GDM1 (cell line): ENCODE measurements at places on chromosomes 1 and 21.

DNA sequence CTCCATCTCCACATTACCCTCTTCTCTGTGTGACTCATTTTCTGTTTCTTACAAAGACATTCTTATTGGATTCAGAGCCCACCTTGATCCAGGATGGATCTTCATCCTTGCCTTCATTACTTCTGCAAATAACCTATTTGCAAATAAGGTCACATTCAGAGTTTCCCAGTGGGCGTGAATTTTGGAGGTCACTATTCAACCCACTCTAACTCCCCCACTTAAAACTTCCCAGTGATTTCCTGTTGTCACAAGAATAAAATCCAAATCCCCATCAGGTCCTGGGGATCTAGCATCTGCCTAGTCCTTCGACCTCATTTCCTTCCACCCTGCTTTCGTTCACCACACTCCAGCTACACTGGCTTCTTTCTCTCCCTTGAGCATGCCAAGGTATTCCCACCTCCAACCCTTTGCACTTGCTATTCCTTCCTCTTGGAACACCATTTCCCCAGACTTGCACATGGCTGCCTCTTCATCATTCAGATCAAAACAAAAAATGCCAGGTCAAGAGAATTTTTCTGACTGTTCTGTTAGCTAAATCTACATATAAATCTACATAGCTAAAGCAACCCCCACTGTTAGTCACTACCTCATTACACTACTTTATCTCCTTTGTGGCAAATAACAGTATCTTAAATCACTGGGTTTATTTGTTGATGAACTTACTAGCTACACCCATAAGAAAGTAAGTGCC is 187.2 kb downstream of the TOMM20 start:
- DNase-seq, result no peak

- no peak for DNase-seq
Observed at GRCh38 chr1:200364831-200365230, 45.0 kb downstream of the ZNF281 start.

GRCh38 chr1:200919386-200919785 is 24.7 kb downstream of the INAVA start:
- DNase-seq, result no peak

DNA sequence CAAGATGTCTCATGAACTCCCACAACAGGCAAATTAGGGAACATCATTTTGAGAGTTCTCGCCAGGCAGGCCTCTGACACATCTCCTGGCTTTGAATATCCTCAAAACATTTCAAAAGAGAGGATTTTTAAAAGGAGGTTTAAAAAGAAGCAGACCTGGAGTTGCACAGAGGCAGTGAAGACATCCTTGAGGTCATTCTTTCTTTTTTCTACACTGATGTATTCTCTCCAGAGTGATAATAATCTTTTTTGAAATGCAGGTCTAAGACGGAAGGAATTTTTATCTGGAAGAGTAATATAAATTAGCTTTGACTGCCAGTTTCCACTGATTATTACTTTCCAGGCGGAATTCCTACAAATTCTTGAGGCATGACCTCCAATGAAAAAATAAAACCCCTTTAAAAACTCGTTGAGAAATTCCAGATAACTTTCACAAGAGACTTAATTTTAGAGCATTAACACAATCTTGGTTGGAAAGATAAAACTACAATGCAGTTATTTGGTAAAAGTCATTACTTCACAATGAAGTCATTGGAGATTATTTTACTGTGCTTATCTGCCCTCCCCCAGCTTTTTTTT is 125.0 kb downstream of the LYPLAL1 start:
- no peak for DNase-seq

DNA sequence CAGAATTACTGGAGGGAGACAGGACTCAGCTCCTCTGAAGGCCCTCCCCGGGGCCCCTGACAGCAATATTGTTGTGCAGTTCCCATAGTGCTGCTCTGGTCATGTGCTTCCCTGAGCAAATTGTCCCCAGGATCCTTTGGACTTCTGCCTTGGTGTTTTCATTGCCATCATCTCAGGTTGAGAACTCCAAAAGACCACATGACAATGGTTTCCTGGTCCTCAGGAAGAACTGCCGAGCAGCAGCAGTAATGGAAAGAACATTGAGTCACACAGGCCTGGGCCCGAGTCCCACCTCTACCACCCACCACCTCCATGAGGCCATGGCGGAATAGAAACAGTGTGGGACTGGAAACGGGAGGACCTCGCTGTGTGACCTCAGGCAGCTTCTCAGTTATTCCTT is 6.3 kb upstream of the CTTNBP2NL start:
- DNase-seq, result no peak

DNA sequence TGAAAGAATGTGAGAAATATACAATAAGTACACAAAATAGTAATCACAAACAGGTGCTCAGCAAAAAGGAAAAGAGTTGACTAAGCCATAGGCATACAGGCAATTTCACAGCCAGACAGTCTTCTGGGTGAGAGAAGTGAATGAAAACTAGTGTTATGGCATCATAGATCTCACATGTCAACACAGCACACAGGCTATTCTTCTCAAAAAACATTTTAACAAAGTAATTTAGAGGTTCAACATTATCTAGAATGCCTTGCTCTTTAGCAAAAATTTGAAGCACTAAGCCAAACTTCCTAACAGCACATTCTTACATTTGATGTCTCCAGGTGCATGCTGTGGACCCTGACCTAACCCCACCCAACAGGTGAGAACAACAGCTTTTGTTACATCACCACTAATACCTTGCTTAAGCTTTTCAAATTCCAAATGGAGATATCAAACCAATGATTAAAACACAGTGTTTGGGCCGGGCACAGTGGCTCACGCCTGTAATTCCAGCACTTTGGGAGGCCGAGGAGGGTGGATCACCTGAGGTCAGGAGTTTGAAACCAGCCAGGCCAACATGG is 30.5 kb downstream of the OTUD7B start:
- DNase-seq, result no peak

GRCh38 chr1:229098903-229099578 is 171.9 kb upstream of the RAB4A start:
- DNase-seq, result no peak

DNA sequence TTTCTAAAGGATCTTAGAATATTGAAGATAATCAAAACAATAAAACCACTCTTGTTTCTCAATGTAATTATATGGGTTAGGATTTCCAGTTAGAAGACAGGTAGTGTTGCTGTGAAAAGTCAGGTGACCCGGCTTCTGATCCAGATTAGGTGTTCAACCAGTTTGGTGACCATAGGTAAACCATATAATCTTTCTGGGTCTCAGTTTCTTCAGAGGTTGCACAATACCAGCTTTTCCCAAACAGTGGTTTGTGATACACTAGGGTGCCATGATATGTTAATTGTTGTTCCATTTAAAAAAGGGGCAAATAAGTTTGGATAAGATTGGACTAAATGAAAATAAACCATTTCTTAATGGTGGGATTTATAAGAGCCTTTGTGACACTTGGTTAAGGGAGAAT is 64.5 kb upstream of the DMRTA2 start:
- no peak for DNase-seq

DNA sequence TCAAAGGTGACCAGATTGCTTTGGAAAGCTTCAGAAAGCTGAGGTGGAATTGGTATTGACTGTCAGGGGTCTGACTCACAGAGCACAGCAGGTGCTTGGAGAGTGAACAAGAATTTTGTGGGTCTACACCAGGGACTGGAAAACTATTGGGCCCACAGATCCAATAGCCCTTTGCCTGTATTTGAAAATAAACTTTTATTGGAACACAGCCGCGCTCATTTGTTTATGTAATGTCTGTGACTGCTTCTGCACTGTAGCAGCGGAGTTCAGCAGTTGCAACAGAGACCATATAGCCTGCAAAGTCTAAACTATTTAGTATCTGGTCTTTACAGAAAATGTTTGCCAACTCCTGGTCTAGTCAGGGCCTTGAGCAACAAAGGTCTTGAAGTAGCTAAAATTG is 315.6 kb downstream of the NFIA start:
- no peak for DNase-seq

GRCh38 chr1:233777566-233777965 is 126.9 kb upstream of the SLC35F3 start:
- DNase-seq, result no peak

DNA sequence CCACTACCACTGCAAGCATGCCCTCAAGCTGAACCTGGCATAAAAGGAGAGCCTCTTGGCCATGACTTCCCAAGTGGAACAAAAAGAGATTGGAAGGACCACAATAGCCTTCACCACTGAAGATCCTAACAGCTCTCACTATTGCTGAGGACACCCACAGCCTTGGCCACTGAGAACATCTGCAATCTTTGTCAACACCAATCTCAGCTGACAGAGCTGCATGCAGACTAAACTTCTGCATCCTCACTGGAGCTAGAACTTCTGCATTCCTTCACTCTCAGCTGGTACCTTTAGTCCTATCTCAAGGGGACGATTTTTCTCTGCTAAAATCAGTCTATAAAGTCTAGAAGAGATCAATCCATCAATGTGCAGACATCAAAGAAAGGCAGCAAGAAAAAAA is 8.3 kb upstream of the FCRL2 start:
- no peak for DNase-seq

- no peak for DNase-seq
Observed at GRCh38 chr1:46171871-46172270, 3.0 kb upstream of the TSPAN1 start.

DNA sequence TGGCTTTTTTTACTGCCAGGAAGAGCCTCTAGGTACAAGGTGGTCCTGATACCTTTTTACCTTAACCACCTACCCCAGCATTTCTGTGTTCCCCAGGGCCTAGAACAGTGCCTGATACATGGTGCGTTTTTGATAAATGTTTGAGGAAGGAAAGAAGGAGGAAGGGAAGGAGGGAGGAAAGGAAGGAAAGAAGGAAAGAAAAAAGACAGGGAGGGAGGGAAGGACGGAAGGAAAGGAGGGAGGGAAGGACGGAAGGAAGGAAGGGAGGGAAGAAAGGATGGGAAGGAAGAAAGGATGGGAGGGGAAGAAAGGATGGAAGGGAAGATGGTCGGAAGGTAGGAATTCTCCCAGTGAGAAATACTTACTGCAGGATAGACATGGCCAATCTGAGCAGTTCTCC is 12.0 kb upstream of the MAGOH start:
- no peak for DNase-seq

DNA sequence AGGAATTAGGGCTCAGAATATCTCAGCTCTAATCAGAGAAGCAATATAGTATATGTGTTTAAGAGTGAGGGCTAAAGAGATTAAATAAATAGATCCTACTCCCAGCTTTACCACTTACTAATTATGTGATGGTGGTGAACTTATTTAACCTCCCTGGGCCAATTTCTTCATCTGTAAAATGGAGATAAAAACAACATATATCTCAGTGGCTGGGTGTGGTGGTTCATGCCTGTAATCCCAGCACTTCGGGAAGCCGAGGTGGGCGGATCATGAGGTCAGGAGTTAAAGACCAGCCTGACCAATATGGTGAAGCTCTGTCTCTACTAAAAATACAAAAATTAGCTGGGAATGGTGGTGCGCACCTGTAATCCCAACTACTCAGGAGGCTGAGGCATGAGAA is 135.2 kb downstream of the SLC44A5 start:
- no peak for DNase-seq

DNA sequence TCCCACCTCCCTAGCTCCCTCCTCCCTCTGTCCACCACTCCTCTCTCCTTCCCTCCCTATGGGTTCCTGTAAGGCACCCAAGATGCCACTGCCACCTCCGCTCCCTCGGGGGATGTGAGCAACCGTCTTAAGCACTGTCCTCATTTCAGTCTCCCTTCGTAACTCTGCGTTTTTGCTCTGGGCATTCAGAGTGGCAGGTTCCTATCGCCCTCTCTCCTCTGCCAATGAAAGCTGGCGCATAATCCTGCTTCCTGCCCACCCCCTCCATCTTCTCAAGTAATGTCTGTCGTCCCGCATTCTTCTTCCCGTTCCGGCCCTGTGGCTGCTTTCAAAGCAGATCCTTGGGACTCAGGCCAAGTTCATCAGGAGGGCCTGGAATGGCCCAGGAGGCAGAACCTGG is 253.9 kb upstream of the TMEM51 start:
- DNase-seq, result no peak

DNA sequence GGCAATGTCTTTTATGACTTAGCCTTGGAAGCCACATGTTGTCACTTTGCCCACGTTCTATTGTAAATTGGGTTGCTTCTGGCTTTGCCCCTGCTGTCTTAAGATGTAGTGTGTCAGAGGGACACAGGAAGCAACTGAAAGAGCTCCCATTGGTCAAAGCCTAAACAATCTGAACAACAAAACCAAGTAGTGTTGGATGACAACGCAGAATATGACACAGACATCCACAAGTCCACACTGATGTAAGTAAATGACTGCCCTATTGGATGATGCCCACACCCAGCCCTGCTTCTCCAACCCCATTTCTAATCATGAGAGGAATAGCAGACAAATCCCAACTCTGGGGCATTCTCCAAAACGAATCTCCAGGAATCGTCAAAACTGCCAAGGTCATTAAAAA is 50.7 kb downstream of the ELF3 start:
- no peak for DNase-seq

DNA sequence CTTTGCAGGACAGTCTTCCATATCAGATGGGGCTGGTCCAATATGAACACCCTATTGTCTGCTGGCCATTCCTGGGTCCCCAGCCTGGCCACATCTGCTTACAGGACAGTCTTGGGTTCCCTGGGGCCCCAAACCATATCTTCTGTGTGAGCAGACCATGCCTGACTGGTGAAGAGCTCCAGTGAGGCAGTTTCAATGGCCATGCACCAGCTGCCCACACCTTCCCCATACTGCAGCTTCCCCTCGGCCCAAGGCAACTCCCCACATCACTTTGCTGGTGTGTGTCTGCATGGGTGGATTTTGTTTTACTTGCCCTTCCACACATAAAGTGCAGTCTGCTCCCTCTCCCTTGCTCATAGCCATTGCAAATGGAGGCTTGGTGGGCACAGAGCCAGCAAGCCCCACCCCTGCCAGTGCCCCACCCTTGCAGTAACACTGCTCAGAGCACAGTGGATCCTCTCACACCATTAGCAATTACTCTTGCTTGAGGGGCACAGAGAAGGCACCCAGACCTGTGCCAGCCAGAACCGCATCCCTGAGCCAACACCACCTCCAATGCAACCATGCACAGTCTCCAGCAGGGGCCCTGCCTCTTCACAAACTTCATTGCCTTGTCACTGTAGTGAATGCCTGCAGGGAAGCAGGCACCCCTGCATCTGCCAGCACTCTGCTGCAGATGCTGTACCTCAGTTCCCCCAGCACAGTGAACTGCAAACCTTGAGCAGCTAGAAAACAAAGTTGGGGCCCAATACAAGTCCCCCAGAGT is 474.5 kb upstream of the BEND5 start:
- no peak for DNase-seq

GRCh38 chr1:113266788-113267187 is 123.5 kb upstream of the MAGI3 start:
- no peak for DNase-seq

- no peak for DNase-seq
Observed at GRCh38 chr1:173097001-173097400, 46.3 kb upstream of the TNFSF18 start.

GRCh38 chr1:8457760-8458381 is 140.0 kb downstream of the SLC45A1 start:
- DNase-seq, result no peak
